ENCODE measurements at places on chromosomes 4 and X. TPM values are rescaled to one million over a fixed set of nuclear protein-coding genes. Genes with fewer than 3 reads are reported as not detected.

The SSX3 gene
- not detected for polyA plus RNA-seq

The CDKL5 gene
- polyA plus RNA-seq = 2.6 TPM

The ASB12 gene
- polyA plus RNA-seq = 0.46 TPM

The TLR10 gene
- 0.35 TPM for polyA plus RNA-seq

The VCX3A gene
- not detected for polyA plus RNA-seq

The FAM193A gene
- polyA plus RNA-seq = 18.9 TPM

The TLL1 gene
- 2.4 TPM for polyA plus RNA-seq

The AWAT2 gene
- 0.10 TPM for polyA plus RNA-seq

The PARM1 gene
- polyA plus RNA-seq = 90.1 TPM

The TCEANC gene
- 2.6 TPM for polyA plus RNA-seq

The PLXNB3 gene
- polyA plus RNA-seq = 0.79 TPM

The HMGN5 gene
- 18.6 TPM for polyA plus RNA-seq

The ODAPH gene
- polyA plus RNA-seq = not detected

The TREX2 gene
- polyA plus RNA-seq = not detected

The ADH1A gene
- 0.15 TPM for polyA plus RNA-seq

The HHIP gene
- polyA plus RNA-seq = 1.1 TPM

The YTHDC1 gene
- 86.6 TPM for polyA plus RNA-seq

The FAM9B gene
- polyA plus RNA-seq = 0.13 TPM

The GSPT2 gene
- 17.5 TPM for polyA plus RNA-seq

The VCX3B gene
- not detected for polyA plus RNA-seq

The GPR143 gene
- polyA plus RNA-seq = 3.5 TPM

The SH2D1A gene
- 0.12 TPM for polyA plus RNA-seq

The ABCG2 gene
- polyA plus RNA-seq = 4.4 TPM

The CCDC158 gene
- 0.02 TPM for polyA plus RNA-seq

The TDO2 gene
- 2.5 TPM for polyA plus RNA-seq

The GAGE12G gene
- not detected for polyA plus RNA-seq

The SPP1 gene
- 20.8 TPM for polyA plus RNA-seq

The ATP1B4 gene
- polyA plus RNA-seq = not detected

Measured in ovary (tissue), 10 donors.